ENCODE measurements at places on chromosomes 7 and 10. TPM values are rescaled to one million over a fixed set of nuclear protein-coding genes. Genes with fewer than 3 reads are reported as not detected.

DNA sequence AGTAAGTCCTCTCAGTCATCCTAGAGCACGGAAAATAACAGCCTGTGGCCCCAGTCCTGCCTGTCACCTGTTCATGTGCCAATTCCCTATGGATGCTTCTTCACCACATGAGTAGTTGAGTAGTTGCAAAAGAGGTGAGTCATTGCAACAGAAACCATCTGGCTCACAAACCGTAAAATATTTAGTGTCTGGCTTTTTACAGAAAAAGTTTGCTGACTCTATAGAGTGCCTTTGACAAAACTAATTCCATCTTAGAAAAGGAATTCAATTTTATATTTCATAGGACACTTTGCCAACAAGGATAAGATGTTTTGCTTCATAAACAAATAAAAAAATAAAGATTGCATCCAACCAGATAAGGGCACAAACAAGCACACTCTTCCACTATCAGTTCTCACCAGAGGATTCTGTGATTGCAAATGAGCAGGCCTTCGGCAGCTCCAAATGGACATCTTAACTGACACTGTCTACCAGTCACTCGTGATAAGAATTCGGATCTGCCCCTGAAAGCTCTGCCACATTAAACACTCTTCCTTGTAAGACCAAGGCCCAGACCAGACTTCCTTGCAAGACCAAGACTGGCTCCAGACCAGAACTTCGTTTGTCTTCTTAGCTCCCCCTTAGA lies 242.7 kb upstream of the SEMA3C start:
- peak; percentile 92 for DNase-seq
- peaks cover 40% of the 10 kb centered on the region for H3K4me1 ChIP-seq

DNA sequence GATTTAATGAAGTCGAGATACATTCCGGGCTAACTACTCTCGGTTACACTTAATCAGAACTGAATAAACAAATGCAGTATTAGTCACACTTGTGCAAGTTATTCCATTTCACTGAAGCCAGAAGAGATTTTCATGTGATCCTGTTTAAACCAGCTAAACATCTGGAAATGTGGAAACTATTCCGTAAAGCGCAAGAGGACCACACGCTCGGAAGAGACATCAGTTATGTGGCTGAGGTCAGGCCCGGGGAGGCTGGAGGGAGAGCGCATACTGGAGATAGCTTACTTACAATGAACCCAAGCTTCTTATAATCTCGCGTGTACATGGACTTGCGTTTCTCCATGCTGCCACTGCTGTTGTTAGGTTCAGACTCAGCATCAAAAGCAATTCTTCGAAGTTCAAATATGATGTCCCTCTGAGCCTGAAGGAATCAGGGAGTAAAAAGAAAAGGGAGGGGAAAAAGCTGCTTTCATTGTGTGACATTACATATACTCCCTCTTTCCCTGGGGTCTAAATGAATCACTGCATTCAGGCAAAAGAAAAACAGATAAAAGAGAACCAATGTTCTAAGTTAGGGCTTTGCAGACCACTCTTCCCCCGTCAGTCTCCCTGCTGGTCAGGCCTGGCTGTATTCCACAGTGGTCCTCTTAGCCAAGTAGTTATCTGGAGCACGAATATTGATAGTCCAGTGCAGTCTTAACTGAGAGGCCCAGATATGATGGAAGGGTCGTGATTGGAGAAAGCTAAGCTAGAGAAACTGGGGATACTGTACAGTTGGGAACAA lies 237.4 kb downstream of the ELMO1 start:
- H3K36me3 ChIP-seq = no peaks in the 10 kb centered on the region
- H3K27me3 ChIP-seq = peaks cover 3% of the 10 kb centered on the region
- peaks cover 6% of the 10 kb centered on the region for H3K4me1 ChIP-seq
- no peak overlapping the region for H3K27ac ChIP-seq
- no peak overlapping the region for H3K4me3 ChIP-seq

GRCh38 chr7:156954941-156955340 lies 5.4 kb downstream of the NOM1 start:
- peaks cover 36% of the 10 kb centered on the region for H3K4me1 ChIP-seq
- peaks cover 3% of the 10 kb centered on the region for H3K27me3 ChIP-seq

GRCh38 chr7:115216652-115217051 lies 294.8 kb downstream of the MDFIC start:
- H3K27ac ChIP-seq = no peak overlapping the region
- DNase-seq = no peak
- H3K4me1 ChIP-seq = peaks cover 18% of the 10 kb centered on the region

DNA sequence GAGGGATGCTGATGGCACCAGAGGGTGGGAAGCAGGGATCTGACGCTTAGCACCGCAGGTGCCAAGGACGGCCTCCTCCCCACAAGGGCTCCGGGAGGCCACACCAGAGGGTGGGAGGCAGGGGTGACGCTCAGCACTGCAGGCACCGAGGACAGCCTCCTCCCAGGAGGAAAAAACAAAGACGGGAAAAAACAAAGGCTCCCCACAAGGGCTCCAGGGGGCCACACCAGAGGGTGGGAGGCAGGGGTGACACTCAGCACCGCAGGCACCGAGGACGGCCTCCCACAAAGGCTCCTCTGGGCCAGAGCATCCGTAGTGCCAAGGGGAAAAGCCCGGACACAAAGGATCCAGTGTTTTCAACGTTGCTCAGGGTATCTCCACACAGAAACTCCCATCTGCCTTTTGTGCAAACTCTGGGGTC lies 25.6 kb downstream of the DIP2C start:
- no peak overlapping the region for H3K27ac ChIP-seq
- H3K4me1 ChIP-seq = peaks cover 42% of the 10 kb centered on the region
- H3K27me3 ChIP-seq = no peaks in the 10 kb centered on the region
- DNase-seq = no peak
- H3K4me3 ChIP-seq = no peak overlapping the region
- no peaks in the 10 kb centered on the region for H3K36me3 ChIP-seq

DNA sequence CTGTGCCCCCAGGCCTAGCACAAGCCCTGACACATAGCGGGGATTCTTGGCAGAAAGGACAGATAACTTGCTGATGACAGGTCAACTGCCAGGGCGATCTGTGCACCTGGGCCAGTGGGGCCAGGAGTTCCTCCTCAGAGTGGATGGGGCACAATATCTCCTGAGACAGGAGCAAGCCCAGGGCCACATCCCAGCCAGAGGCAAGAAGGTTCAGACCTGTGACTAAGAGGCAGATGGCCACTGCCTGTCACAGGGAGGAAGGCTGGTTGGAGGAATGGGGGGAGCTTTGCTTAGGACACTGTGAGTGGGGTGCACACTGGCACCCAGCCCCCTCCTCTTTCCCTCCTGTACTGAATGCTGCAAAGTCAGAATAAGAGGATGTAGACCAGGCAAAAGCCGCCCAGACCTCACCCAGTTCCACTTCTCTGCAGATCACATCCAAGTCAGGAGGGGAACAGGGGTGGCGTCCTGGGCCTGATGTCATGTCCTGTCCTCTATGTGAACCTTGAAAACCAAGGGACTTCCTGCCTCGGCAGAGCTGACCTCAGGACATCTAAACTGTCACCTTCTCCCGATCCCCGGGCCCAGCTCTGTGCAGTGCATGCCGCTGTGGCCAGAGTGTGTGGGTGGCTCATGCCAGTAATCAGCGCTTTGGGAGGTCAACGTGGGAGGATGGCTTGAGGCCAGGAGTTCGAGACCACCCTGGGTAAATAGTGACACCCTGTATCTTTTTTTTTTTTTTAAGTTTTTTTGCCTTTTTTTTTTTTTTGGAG lies 1.3 kb downstream of the GUSB start:
- DNase-seq = peak; percentile 4
- peaks cover 9% of the 10 kb centered on the region for H3K36me3 ChIP-seq
- no peaks in the 10 kb centered on the region for H3K27me3 ChIP-seq
- peaks cover 15% of the 10 kb centered on the region for H3K4me1 ChIP-seq

DNA sequence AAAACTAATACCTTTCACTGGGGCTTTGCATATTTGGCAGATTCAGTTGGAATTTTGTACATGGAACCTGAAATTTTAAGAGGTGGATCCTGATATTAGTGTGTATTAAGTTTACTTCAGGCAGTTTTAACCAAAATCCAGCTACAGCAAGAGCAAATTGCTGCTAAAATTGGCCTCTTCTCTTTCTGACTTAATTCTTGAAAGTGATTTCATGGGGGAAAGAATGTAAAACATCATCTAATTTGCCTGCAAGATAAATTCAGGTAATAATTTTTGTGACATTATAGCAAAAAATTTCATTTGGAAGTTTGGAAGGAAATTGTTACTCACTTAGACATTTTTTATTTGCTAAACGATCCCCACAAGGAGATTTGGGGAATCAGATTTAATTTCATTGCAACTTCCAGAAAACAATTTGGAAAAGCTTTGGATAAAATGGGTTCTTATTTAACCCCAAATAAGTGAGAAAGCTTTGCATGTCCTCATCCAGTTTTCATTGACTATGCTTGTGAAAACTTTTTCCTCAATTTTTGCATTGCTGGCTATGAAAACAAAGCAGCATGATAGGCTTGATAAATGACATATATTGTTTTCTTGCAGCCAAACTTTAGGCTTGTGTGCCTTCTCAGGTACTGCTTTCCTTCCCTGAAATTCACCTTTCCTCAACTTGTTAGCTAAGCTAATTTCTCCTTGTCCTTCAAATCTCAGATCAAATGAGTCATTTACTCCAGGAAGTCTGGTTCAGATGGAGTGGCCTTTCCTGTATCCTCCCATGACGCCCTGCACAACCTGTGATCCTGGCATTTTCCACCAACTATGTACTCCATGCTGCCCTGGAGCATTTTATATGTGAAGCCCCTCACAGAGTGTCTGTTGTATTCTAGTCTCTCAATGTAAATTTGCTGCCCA lies 27.4 kb upstream of the ZNF438 start:
- DNase-seq = no peak
- H3K4me1 ChIP-seq = peaks cover 37% of the 10 kb centered on the region
- no peak overlapping the region for H3K4me3 ChIP-seq
- no peaks in the 10 kb centered on the region for H3K36me3 ChIP-seq

DNA sequence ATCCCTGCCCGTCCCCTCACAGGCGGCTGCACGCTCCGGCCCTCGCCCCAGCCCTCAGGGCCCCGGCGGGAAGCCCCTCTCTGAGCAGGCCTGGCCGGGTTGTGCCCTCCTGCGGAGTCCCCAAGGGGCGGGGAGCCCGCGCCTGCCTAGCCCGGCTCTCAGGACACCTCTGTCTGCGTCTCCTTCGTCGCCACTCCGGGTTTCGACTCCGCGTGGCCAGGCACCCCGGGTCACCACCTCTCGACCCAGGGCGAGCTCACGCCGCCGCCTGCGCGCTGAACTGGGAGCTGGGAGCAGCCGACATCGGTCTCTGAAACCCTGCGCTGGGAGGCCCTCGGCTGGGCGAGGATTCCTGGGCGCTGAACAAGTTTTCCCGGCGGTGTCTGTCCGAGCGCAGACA lies 6.2 kb upstream of the OGDHL start:
- peaks cover 35% of the 10 kb centered on the region for H3K27me3 ChIP-seq
- H3K4me1 ChIP-seq = no peaks in the 10 kb centered on the region
- no peak overlapping the region for H3K4me3 ChIP-seq
- peaks cover 6% of the 10 kb centered on the region for H3K36me3 ChIP-seq
- no peak overlapping the region for H3K27ac ChIP-seq

The LIPF gene
- total RNA-seq = not detected

The TOMM7 gene
- total RNA-seq = 404 TPM

The TRPV6 gene
- not detected for total RNA-seq
